NAMALWA (cell line): ENCODE measurements at places on chromosomes 6 and 20.

DNA sequence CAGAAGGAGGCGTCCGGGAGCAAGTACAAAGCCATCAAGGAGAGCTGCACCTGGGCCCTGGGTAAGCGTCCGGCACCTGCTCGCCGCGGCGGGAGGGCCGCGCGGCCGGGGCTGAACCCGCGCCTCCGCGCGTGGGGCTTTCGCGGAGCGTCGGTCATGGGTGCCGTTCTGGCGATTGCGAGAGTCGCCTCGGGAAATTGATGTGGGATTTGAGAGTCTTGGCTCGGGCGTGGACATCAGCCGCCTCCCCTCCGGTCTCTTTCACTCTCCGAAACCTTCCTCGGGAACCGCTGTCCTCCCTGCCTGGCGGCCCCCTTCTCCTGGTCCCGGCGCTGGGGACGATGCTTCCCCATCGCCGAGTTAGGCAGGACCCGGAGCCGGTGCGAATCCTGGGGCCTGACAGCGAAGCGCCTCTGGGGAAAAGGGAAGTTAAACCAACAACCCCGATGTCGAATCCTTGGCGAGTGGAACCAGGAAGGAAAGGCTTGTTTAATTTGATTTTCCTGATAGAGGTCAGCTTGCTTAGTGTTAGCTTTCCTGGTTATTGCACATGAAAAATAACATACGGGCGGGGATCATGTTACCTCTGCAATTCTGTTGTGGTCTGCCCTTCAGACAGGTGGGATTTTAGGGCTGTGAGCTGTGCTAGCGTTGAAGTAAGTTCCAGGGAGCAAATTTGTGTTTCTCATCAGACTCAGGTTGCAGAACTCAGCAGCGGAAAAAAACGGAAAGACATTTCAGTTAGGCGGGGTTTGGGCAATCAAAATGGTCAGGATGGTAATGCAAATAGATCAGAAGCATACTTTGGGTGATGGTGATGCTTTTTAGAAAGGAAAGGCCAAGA, 594 bp downstream of the ARFGEF3 start:
- DNase-seq = no peak

DNA sequence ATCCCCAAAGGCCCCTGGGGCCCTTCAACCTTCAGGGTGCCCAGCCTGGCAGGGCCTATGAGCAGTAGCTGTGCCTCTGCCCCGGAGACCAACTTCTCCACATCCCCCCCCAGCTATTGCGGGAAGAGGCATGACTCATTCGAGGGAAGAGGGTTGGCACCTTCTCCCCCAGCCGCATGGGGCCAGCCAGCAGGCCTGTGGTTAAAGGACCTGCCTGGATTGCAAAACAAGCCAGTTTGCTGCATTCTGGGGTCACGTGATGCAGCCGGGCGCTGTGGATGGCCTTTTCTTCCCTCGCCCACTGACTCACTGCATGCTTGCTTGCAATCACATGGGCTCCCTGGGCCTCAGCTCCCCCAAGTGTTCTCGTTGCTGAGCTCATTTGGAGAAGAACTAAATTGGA, 182.5 kb downstream of the MAFB start:
- DNase-seq = no peak

GRCh38 chr6:42224222-42225028, 6.8 kb upstream of the MRPS10 start:
- DNase-seq = peak; percentile 29

DNA sequence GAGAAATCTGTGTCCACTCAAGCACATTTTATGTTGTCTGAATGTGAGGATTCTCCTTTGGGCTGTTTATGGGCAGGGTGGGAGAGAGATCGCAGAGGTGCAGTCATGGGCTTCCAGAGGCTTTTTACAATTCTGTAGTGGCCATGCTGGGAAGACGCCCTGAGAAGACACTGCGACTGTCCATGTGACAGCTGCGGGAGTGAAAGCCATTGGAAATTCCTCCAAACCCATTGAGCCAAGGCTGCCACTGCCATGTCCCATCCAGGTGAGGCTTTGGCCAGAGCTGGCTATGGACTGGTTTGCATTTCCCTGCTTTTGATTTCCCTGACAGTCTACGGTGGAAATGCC, 216.9 kb upstream of the ECI2 start:
- no peak for DNase-seq

- DNase-seq = no peak
Measured at GRCh38 chr20:22430154-22430745, 154.1 kb downstream of the FOXA2 start.

DNA sequence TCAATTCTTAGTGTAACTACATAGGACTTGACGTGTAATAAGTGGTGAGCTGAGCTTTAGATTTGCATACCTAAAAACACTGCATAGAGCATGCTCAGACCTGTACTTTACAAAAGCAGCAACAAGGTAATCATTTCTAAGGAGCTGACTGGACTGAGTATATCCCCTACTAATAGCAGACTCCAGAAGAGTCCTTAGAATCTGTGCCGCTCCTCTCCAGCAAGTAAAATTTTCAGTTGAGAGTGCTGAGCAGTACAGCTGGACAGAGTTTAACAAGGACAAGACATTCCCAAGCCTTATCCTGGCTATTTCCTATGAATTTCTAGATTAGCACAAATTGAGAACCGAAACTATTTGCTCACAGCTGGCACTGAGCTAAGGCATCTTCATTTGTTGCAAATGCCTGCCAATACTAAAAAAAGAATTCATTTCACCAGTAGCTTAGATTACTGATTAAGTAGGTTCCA, 26.1 kb upstream of the KLHL31 start:
- DNase-seq = peak; percentile 78

- no peak for DNase-seq
Measured at GRCh38 chr6:13405961-13406477, 77.7 kb upstream of the TBC1D7 start.

DNA sequence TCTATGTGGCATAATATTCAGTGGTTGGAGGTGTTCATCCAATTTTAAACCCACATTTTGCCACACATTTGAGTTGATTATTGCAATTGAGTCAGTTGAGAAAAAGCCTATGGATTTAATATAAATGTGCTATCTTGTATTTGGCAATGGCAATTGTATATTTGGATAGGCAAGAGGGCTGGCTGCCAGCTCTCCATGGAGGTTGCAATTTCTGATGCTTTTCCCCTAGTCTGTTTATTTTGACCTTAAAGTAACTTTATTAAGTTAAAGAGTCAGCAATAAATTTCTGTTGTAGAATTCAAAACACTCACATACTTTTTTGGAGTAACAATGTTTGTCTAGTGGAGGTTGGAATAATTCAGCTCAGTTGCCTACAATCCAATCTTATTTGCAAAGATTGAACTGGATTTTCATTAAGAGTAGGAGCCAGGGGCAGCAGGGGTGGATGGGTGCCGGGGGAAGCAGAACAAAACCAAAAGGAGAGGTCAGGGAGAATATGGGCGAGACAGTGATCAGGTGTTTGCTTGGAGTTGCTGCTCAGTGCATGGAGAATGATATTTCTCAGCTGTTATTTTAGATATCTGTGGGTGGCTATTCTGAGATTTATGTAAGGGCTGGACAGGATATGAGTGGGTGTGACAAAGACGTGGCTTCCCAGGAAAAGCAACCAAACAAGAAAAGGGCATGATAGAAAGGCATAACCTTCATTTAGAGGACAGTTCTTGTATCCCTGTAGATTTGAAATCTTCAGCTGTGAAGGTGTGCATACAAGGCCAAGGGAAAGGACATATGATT, 163.0 kb downstream of the HDGFL1 start:
- no peak for DNase-seq

- peak; percentile 93 for DNase-seq
Measured at GRCh38 chr20:37534401-37535157, 6.9 kb upstream of the BLCAP start.

DNA sequence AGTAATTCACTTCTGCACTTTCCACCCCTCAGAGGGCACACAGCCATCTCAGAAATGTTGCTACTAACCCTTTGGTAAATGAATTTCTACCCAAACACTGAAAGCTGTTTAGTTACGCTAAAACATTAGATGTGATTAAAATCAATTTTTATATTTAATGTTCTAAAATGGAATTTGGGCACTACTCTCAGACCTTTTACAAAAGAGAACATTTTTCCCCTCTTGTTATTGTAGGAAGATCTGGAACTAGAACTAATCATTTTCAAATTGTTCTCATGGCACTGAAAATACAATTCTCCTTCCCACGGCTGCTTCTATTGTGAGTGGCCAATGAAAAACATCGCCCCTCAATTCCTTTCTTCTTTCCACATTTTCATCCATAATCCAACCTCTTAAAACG, 627.4 kb downstream of the CDH26 start:
- DNase-seq = no peak

DNA sequence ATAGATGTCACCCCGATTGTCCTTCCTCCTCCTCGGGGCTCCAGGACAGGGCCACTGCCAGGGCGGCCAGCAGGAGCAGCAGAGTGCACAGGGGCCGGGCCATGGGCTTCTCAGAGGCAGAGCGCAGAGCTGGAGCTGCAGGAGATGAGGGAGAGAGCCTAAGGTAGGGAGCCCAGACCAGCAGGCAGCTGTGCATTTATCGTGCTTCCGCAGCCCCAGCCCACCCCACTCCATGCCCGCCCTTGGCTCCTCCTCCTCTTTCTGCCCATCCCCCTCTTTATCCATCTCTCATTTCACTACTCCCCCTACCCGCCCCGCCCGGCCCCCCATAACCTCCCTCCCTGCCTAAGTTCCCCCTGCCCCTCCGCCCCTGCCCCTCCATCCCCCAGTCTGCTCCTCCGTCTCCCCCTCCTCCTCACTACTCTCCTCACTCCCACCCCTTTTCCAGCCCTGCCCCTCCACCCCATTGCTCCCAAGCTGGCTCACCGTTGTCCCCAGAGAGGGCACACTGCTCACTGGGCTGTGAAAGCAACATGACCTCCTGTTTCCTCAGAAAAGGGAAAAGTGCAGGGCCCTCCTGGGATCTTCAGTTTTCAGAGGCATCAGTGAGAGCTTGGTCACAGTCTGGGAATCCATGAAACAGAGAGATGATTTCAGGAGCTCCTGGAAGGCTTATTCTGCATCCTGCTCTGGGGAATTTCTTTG, 25.5 kb upstream of the CST1 start:
- no peak for DNase-seq

DNA sequence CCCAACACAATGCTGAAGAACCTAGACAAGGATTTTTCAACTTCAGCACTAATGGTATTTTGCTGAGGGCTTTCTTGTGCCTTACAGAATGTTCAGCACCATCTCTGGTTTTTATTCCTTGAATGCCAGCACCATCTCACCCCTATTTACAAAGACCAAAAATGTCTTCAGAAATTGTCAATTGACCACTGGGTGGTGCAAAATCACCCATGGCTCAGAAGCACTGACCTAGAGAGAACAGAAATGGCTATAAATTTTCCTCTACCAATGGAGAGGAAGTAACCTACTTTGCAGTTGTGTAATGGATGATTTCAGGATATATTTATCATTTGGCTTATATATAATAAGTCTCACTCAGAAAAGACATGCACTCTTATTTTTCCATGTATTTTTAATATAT, 431.0 kb upstream of the IRAK1BP1 start:
- peak; percentile 13 for DNase-seq

DNA sequence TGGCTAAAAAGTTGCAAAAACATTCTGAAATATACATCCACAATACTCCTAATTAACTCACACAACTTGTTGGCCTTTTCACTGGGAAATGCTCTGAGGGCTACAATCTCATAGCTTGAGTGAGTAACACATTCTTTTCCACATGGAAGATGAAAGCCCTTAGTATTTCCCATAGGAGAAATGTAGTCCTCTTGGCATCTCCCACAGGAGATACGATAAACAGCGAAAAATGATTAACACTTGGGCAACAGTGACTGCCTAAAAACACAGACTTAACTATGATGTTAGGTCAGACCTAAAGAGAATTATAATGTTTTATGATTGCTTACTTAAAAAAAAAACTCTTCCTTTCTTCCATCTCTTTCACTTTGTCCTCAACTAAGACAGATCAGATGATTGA, 9.0 kb downstream of the MYLK4 start:
- no peak for DNase-seq

GRCh38 chr6:53055873-53056272, 9.3 kb upstream of the FBXO9 start:
- no peak for DNase-seq

- no peak for DNase-seq
Measured at GRCh38 chr6:2471472-2471871, 226.1 kb upstream of the GMDS start.

DNA sequence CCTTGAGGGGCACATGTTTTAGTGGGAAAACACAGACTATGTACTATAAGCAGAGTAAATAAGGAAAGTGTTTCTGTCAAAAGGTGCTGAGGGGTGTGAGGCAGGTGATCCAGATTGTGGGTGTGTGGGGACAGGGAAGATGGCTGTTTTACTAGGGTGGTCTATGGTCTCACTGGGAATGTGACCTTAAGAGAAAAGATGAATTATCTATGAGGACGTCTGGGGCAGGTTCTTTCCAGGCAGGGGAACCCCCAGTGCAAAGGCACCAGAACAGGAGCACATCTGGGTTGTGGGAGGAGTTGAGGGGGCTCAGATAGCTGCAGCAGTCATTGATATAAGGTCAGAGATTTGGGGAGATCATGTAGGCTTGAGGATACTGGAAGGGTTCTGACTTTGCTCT, 18.2 kb upstream of the POLR1H start:
- no peak for DNase-seq

- DNase-seq = no peak
Measured at GRCh38 chr20:58665606-58666005, 14.5 kb downstream of the STX16 start.

GRCh38 chr20:2408111-2408510, 27.4 kb downstream of the TGM6 start:
- DNase-seq = no peak

- no peak for DNase-seq
Measured at GRCh38 chr20:47476452-47476851, 25.2 kb upstream of the NCOA3 start.

DNA sequence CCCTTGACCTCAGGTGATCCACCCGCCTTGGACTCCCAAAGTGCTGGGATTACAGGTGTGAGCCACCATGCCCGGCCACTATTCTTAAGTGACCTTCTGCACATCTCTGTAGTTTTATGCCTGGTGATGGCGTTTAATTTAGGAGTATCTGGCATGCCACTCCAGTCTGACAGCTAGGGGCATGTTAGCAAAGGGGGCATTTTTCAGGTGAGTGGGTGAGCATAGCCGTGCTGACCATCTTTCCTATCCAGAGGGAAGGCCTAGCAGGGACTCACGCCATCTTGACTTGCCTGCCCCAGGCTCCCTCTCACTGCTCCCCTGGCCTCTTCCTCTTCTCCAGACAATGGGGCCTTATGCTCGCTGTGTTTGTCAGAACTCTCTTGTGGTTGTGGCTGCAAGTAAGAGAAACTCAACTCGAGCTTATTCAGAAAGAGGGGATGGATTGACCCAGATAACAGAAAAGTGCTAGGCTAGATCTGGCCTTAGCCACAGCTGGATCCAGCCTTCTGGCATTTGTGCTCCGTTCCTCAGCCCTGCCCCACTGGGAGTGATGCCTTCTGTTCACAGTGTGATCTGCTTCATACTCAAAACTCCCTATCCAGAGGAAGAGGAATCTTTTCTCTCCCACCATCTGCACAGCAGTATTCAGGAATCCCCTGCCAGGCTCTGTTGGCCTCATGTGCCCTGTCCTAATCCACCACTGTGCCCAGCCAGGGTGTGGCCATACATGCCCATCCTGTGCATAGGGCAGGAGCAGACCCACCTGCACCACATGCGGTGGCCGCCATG, 174.5 kb upstream of the AKAP12 start:
- DNase-seq = no peak

- no peak for DNase-seq
Measured at GRCh38 chr6:22467645-22468044, 101.7 kb upstream of the HDGFL1 start.

- DNase-seq = peak; percentile 39
Measured at GRCh38 chr6:16236631-16237199, 1.7 kb upstream of the GMPR start.

- no peak for DNase-seq
Measured at GRCh38 chr6:45438849-45439406, 61.2 kb upstream of the SUPT3H start.
